ENCODE measurements at places on chromosomes 1 and 21. TPM values are rescaled to one million over a fixed set of nuclear protein-coding genes. Genes with fewer than 3 reads are reported as not detected.

Gene SMYD3
- 53.1 TPM for total RNA-seq

Gene CCDC185
- total RNA-seq = not detected

Gene LRRC53
- not detected for total RNA-seq

Gene IL6R
- 5.3 TPM for total RNA-seq

Gene MCOLN2
- 1.1 TPM for total RNA-seq

Gene FAM151A
- not detected for total RNA-seq

Gene SPRR2E
- not detected for total RNA-seq

Gene SLC45A3
- 1.7 TPM for total RNA-seq

Gene RRP1
- 18.2 TPM for total RNA-seq

Gene TNFAIP8L2
- total RNA-seq = not detected

Gene KIAA1614
- total RNA-seq = 9.7 TPM

Gene AGL
- total RNA-seq = 17.3 TPM

Gene FABP3
- total RNA-seq = 44.2 TPM

Gene KLF17
- 1.1 TPM for total RNA-seq

Gene OR14K1
- total RNA-seq = not detected

Gene FMN2
- total RNA-seq = 8.1 TPM

Gene NIBAN1
- 121 TPM for total RNA-seq

All from fibroblast of the aortic adventitia (primary cell).